ENCODE measurements at places on chromosomes 12 and 14.

DNA sequence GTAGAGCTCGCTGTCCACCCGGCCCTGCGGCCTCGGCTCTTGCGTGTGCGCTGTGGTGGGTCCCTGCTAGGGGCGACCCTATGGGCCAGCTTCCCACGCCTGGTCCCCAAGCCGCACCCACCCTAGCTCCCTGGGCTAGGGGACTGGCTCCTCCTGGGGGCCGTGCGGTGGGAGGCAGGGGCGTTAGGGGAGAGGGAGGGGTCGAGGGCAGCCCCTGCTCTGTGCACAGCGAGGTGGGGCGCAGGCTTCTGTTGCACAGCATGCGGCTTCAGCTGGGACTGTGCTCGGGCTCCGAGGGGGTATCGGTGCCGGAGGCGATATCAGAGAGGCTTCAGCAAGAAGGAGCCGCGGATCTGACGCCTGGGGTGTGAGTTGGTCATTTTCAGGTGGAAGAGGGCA is 86.1 kb downstream of the ALG10 start:
- DNase-seq: no peak

GRCh38 chr12:113912760-113913329 is 53.3 kb downstream of the RBM19 start:
- DNase-seq: peak; percentile 41

- no peak for DNase-seq
These were observed 42.6 kb downstream of the TRAF3 start for GRCh38 chr14:102819747-102820330.

DNA sequence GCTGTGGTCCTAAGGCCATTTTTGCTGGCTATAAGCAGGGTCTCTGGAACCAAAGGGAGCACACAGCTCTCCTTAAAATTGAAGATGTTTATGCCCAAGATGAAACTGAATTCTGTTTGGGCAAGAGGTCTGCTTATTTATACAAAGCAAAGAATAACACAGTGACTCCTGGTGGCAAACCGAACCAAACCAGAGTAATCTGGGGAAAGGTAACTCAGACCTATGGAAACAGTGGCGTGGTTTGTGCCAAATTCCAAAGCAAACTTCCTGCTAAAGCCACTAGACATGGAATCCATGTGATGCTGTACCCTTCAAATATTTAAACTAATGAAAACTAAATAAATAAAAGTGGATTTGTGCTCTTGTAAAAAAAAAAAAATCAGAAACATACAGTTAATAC is 29.6 kb upstream of the BICDL1 start:
- DNase-seq: no peak

- no peak for DNase-seq
These were observed 147.9 kb upstream of the SEL1L start for GRCh38 chr14:81681541-81681940.

GRCh38 chr12:52836042-52836466 is 1.9 kb upstream of the KRT79 start:
- no peak for DNase-seq

GRCh38 chr12:14435627-14436026 is 70.1 kb downstream of the ATF7IP start:
- no peak for DNase-seq
